ENCODE measurements at places on chromosomes 13 and 19.

DNA sequence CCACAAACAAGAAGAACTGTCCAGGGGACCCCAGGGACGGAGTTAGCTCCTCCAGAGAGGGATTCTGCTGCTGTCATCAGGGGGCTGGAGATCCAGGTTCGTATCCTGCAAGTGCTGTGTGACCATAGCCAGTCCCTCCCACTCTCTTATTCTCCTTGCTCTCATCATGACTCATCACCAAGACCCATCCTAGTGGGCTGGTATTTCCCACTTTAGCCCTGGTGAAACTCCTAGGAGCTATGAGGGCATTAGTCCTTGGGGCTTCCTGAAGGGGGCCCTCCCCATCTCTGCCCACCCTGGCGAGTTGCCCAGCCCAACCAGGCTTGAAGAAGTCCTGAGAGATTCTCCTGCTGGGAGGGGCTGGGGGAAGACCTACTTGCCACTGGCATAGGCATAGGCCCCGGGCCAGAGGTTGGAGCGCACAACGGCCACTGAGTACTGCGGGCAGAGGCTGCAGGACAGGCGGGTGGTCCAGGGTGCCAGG lies 7.5 kb upstream of the DMWD start:
- DNase-seq = no peak

DNA sequence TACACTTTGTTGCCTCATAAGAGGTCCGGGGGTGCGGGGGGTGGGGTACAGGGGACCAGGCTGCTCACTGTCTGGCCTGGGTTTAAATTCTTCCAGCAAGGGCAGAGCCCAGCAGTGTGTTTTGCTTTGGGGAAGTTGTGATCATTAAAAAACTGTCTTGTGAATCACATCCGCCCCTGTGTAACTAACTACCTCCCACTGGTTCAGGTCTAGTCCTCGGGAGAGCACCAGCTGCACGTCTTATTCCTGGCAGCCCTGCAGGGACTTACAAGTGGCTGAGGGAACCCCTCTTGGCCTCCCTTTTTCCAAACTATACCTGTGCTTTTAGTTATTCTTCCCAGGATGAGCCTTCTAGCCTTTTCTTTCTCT lies 127.5 kb downstream of the SIPA1L3 start:
- DNase-seq = no peak

GRCh38 chr13:50320271-50320862 lies 305.1 kb downstream of the KCNRG start:
- no peak for DNase-seq

GRCh38 chr13:29439601-29440388 lies 155.7 kb downstream of the SLC7A1 start:
- DNase-seq = no peak

DNA sequence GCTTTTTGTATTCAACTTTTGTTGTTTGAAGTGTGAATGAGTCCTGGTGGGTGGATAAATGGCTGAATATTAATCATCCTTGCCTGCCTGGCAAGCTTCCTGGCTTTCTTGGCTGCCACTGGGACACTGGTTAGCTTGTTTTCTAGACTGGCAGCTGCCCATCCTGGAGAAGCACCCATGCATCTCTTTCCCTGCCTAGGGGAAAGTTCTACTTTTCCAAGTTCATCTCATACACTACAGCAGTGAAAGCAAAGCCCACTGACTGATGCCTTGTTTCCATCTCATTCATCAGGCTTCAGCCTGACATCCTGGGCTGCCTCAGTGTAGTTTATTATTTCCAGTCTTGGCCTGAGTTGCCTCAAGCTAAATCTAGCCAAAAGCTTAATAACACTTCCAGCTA lies 244.8 kb downstream of the PCDH20 start:
- no peak for DNase-seq

DNA sequence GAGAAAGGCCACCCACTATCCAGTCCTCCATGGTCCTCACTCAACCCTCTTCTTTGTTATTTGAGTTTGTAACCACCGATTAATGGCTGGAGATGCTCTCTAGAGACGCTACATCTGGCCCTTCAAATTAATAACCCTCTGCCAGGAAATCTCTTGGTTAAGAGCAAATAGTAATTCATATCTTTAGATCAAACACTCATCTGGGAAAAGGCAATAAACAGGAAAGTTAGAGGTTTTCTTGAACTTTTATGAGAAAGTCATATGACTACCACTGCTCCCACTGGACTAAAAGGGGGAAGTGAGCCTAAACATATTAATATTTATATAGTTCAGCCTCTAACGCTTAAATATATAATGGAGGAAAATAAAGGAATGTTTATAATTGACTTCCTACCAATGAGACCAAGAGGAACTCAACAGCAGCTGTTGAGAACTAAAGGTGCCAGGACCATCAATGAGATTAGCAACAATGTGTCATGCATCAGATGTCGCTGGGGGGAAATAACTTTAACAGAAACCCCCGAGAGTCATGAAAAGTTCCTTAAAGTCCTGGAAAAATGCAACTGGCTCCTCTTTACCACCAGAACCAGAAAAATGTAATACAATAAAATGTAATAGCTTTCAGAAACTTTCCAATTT lies 2.7 kb downstream of the TBC1D4 start:
- DNase-seq = no peak

DNA sequence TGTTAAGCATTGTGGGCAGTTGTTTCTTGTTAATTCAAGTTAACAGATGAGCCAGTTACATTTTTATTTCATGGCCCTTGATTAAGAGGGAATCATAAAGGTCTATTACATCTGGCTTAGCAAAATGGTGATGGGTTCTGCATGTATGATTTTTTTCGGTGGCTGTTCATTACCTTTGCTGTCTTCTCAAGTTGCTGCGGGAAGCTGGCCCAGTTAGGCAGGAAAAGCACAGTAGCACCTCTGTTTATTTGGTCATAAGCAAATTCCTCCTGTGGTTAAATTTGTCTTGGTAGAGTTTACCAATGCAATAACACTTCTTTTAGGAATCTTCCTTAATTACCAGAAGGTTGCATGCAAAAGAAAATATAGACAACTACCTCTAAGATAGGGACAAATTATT lies 104.5 kb downstream of the FRY start:
- DNase-seq = no peak
